ENCODE measurements at places on chromosomes 3 and 15.

DNA sequence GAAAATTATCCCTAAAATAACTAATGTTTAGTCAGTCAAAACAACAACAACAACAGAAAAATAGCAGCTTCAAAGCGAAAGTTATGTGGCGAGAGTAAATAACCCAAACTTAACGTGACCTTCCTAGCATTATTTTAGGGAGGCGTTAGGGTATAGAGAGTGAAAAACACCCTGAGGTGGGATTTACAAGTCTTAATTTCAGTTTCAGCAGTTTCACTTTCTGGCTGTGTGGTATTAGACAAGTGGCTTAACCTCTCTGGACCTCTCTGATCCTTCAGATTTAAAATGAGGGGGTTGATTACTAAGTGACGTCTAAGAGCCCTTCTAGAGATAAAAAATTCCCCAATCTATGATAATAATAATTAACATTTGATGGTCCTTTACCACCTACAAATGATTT is 291.2 kb downstream of the ZBTB20 start:
- DNase-seq, result no peak

DNA sequence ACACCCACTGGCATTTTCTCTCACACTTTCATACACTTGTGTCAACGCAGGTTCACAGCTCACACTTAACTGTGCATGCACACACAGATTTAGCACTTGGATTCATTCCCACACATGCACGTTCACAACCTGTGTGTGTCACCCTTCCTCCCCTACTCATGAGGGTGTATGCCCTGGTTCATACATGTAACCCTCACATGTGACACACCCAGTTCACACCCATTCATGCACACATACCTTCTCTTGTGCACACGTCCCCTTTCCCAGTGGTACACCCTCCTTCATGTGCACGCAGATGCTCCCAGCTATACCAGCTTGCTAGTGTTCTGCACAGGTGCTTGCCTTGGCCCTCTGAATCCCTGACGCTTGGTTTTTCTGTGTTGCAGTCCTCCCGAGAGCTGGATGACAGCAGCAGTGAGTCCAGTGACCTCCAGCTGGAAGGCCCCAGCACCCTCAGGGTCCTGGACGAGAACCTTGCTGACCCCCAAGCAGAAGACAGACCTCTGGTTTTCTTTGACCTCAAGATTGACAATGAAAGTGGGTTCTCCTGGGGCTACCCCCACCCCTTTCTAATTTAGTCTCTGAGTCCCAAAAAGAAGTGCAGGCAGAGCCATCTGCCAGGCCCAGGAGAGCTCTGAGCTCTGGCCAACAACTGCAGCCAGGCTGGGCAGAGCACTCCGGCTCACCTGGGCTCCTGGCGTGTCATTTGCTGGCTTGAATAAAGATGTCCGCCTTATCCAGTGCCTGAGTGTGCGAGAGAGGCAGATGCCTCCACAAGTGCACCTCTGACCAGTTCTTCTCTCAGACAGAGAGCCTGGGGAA is 39.5 kb downstream of the GOLGA6A start:
- no peak for DNase-seq

DNA sequence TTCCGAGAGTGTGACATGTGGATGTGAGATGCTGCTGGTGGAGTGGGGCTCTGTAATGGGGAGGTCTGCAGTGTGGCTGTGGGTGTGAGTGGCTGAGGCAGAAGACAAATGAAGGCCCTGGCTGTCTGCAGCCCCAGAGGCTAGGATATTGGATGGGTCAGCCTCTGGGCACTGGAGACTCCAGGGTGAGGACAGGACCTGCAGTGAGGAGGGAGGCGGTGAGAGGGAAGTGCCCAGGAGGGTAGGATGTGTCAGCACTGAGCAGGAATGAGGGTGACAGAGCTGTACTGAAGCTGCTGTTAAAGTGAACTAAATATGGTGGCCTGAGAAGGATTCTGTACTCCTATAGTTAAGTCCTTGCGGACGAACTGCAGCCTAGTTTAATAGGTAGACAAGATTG is 27.3 kb upstream of the PXYLP1 start:
- no peak for DNase-seq

DNA sequence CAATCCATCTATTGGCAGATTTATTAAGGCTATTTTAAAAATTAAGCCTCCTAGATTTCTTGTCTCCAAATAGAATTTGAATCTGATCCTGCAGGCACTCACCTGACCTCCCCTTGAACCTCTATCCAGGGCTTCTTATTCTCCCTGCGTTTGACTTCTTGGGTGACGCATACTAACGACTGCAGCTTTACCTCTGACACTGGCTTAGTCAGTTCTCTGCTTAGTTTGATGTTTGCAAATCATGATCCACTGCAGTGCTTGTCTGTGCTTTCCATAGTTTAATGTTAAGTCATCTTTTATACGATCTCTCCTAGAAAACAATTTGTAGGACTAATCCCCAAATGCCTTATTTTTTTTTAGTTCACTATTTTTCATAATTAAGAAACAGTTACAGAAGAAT is 233.1 kb downstream of the ROBO1 start:
- no peak for DNase-seq

GRCh38 chr3:117405359-117405758 is 695.8 kb downstream of the TUSC7 start:
- DNase-seq, result no peak

DNA sequence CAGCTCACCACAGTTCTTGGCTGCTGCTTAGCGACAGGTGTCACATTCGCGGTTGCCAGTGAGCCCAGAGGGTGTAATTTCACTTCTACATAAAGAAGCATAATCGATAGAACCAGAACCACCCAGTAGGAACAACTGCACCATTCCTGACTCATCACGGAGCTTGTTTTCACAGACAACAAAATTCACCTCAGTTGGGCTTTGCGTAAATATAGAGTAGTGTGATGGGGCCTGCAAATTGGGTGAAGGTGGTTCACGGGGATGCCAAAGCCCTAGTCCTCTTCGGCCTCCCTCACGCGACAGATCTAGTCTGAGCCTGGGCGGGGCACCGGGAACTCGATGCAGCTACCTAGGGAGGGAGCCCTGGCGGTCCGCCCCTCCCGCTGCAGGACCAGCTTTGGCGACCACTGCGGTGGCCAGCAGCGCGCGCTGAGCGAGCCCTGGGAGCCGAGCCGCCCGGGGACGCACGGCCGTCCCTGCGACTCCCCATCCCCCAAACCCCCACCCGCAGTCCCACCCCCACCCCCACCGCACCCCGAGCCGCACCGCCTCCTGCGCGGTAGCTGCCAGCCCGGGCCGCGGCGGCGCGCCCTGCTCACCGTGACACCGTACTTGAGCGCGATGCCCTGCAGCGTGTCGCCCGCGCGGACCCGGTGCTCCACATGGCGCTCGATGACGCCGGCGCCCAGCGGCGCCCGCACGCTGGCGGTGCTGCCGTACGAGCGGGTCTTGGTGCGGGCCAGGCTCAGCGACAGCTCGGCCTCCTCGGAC is 519 bp downstream of the LYSMD2 start:
- DNase-seq, result no peak

DNA sequence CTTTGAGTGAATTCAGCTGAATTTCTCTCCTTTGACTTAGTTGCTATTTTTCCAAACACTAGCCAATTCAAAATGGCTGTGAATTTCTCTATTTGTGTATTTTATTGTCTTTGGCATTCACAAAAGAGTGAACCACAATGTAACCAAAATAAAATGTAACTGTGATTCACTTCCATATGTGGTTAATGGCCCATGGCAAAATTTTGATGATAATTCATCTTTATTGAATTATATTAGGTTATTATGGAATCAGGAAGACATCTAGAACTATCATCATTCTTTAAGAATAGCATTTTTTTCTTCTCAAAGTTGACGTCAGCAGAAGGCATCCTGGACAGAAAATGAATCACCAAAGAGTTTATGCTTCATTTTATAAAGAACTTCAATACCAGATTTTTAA is 705.3 kb upstream of the NAALADL2 start:
- DNase-seq, result no peak

DNA sequence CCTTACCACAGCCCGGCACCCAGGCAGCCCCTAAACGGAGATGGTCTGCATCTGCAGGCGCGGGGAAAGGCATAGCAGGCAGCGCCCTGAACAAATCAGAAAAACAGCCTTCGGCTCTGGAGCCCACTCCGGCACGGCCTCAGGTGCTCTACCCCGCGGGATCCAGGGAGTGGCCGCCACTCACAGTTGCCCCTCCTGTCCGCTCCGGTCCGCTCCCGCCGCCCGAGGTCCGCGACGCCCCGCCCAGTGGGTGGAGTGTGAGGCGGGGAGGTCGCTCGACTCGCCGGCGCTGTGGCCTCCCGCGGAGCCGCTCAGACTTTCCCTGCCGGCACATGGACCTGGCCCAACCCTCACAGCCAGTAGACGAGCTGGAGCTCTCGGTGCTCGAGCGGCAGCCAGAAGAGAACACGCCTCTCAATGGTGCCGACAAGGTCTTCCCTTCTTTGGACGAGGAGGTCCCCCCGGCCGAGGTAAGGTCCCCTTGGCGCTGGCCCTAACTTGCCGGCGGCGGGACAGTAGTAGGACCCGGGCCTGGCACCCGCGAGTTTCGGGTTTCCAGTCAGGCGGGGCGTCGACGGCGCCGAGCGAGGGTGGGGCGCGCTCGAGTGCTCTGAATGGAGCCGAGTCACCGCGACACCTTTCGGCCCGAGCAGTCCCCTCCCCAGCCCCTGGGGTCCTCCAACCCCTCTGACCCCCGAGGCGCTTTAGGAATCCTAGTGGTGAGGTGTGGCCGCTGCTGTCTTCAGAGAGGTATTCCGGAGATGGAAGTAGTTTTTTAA is at the start of gene C3orf52:
Gene C3orf52, plus strand, starts transcription at position 314 of the 779 bp plus-strand sequence. Its CDS starts 19 bp downstream, at position 333.
- peak; percentile 46 for DNase-seq

DNA sequence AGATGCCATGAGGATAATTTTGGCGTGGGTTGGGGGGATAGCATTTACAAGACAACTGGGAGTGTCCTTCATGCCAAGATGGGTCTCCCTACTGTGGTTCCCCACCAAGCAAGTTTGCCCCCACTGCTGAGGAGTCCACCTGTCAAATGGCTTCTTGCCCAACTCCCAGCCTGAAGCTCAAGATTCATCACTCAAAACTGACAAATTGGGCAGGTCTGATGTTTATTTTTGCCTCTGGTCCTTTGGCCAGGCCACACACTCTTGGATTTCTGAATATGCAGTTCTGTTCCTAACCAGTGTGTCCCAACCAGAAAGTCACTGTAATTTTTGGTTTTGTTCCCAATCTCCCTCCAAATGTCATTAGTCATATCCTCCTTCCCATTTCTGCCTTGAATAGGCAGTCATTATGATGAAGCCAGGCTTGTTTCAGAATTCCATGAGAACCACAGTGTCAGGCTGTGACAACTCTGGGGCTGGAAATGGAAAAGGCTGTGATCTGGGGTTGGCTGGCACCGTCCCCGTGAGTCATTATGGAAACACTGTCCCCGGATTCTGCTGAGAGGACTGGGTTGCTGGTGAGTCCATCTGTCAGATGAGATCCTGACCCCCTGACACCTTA is 29.3 kb upstream of the MEF2A start:
- peak; percentile 91 for DNase-seq

- DNase-seq, result peak; percentile 12
Observed at GRCh38 chr3:25033407-25034029, 394.5 kb upstream of the RARB start.

DNA sequence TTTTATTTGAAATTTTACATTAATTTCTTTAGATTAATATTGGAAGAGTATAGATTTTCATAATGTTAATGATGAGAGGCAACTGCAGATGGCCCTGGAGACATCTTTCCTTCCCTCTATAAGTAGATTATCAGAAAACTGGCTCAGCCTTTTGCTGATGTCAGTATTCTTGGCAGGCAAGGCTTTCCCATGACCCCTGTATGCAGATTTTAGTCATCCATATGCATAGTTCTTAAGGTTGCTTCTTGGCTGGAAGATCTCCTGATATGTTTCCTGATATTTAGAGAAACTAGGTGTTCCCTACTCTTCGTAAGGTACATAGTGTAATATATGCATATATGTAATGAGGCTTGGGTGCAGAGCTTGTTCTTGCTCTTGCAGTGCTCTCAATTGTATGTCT is 911.4 kb downstream of the EPHA3 start:
- no peak for DNase-seq

GRCh38 chr3:46849686-46850467 is 13.4 kb downstream of the MYL3 start:
- no peak for DNase-seq

DNA sequence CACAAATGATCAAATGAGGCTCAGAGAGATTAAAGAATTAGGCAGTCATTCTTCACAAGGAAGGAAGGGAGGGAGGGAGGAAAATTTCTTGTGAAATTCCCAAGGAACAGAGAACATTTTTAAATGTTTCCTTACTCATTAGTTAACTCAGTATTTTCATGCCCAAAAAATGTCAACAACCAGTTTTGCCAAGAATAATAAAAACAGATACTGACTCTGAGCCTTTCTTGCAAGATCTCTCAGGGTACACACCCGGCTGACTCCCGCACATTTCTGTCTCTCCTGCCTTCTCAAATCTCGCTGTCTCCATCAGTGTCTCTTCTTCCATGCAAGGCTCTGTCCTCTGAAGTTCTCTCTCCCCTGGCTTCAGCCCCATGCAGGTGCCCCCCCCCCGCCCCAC is 265.9 kb downstream of the TJP1 start:
- no peak for DNase-seq

DNA sequence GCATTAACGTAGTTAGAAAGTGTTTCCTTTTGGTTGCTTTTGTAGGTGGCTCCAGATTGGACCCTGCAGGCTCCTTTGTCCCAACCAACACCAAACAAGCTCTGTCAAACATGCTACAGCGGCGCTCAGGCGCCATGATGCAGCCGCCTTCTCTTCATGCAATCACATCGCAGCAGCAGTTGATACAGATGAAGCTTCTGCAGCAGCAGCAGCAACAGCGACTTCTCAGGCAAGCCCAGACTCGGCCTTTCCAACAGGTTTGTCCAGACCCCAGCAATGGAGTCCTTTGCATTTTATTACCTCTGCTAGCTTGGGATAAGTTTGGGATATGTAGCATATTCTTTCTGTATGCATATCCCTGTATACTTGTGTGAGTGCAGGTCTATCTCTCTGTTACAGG is 10.1 kb upstream of the P2RY12 start:
- no peak for DNase-seq

GRCh38 chr3:17430582-17430981 is 311.8 kb downstream of the TBC1D5 start:
- DNase-seq, result no peak

- no peak for DNase-seq
Observed at GRCh38 chr3:43185274-43185982, 79.5 kb upstream of the POMGNT2 start.

Measured in kidney capillary endothelial cell (primary cell).